ENCODE measurements at places on chromosomes 7 and 10. TPM values are rescaled to one million over a fixed set of nuclear protein-coding genes. Genes with fewer than 3 reads are reported as not detected.

- DNase-seq, result no peak
Observed at GRCh38 chr7:42506097-42506496, 269.1 kb upstream of the GLI3 start.

GRCh38 chr7:22208799-22209198, 148.2 kb downstream of the RAPGEF5 start:
- DNase-seq, result no peak

Gene MARVELD1
- 24.8 TPM for total RNA-seq

- no peak for DNase-seq
Observed at GRCh38 chr10:122128357-122128756, 139.4 kb downstream of the TACC2 start.

DNA sequence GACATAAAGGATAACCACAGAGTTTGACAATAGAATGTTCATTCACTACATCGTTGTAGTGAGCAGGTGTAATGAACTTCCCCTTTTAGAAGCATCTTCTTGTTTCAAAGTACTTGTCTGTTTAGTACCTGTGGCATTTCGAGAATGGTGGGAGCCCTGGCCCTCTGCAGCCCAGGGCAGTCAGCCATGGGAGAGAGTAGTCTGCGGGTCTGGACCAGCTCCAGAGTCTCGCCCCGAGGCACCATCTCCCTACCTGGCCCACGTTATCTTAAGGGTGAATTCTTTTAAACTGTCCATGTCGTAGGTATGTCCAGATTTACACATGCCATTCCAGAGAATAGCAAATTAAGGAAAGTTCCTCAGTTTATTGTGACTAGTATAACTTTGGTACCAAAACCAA, 99.7 kb downstream of the BMPR1A start:
- no peak for DNase-seq

Data from lower leg skin (tissue), 4 donors.